ENCODE measurements at places on chromosomes 11 and 22.

DNA sequence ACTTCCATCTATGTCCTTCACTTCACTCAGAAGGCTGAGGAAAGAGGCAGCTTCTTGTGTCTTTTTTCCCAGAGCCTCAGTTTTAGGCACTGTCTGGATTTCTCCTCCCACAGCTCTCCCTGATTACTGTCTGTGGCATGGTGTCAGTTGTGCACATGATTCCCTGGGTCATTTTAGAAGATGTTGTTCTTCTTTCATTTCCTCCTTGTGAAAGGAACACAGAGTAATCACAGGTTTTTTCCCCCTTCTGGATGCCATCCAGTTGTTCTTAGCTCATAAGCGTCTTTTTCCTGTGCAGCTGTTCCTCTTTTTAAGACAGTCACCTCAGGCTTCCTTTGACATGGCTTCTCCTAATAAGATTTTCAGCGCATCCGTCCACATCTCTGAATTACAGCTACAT, 212.2 kb downstream of the FAM181B start:
- no peak for DNase-seq

DNA sequence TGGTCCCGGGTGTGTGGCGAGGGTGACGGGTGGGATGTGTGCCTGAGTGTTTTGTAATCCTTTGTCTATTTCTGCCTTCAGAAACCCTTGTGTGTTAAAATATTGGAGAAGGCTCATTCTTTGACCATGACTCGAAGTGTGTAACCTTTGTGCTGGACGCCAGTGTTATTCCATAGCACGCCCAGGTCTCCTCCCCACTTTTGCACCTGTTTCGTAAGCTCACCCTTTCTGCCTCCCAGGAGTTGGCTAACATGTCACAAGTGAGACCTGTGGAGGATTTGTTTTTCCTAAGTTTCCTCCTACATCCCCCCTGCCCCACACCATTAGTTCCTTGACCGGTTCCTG, 382 bp downstream of the C11orf54 start:
- DNase-seq, result peak; percentile 71

DNA sequence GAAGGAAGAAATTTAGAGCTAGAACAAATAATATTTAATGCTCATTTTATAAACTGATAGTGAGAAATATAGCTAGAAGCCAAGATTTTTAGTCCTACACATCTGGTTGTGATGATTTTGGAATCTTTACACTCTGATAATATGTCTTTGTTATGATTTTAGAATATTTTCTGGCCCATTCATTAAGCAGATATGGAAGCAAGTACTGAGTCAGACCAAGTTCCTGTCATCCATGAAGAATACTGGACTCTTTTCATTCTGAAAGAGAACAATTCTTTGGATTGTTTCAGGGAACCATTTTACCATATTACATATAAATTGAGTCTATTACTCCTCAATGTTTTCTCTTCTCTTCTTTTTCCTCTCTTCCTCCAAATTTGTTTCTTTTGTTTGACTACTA, 227.4 kb downstream of the TMEM135 start:
- DNase-seq, result peak; percentile 32

DNA sequence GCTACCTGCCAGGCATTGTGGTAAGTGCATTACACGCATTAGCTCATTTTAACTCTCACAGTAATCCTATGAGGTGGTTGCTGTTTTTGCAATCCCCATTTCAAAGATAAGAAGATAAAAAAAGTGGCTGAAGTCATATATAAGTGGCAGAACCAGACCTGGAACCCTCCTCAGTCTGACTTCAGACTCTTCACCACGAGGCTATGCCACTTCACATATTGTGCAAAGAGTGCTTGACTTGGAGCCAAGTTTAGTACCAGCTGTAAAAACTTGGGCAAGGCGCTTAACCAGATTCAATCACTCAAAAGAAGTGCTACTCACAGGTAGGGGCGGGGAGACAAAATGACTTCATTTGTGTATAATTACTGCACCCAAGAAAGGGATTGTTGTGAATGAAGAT, 15.3 kb downstream of the BPIFC start:
- DNase-seq, result no peak
